ENCODE measurements at places on chromosomes 3 and 15.

- DNase-seq = no peak
Measured at GRCh38 chr3:160580938-160581337, 15.6 kb upstream of the KPNA4 start.

GRCh38 chr15:74855857-74856256, 12.9 kb upstream of the ULK3 start:
- no peak for DNase-seq

GRCh38 chr3:13240928-13241618, 167.8 kb upstream of the IQSEC1 start:
- no peak for DNase-seq

GRCh38 chr3:59456852-59457485, 407.1 kb upstream of the CFAP20DC start:
- DNase-seq = no peak

GRCh38 chr3:41581700-41582099, 380.2 kb downstream of the ULK4 start:
- DNase-seq = no peak

GRCh38 chr15:88603885-88604284, 17.3 kb upstream of the AEN start:
- DNase-seq = peak; percentile 41

- DNase-seq = no peak
Measured at GRCh38 chr3:20458994-20459716, 273.1 kb upstream of the SGO1 start.

- DNase-seq = no peak
Measured at GRCh38 chr3:49183873-49184272, 12.5 kb downstream of the KLHDC8B start.

DNA sequence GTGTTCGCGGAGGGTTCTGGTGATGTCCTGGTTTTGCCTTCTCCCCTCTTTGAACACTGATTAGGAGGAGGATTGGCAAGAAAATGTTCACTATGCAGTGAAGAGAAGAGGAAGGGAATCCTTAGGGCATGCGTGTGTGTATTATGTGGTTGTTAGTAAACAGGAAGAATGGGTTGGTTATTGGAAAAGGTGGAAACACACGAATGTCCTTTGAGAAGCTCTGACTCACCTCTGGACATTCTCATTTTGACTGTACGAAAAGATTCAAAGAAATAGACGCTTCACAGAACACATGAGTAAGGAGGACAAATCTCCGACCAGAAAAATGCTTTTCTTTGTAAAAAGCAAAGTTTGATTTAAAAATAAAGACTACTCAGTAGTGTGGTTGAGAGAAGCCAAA, 188.8 kb upstream of the PRICKLE2 start:
- DNase-seq = no peak

DNA sequence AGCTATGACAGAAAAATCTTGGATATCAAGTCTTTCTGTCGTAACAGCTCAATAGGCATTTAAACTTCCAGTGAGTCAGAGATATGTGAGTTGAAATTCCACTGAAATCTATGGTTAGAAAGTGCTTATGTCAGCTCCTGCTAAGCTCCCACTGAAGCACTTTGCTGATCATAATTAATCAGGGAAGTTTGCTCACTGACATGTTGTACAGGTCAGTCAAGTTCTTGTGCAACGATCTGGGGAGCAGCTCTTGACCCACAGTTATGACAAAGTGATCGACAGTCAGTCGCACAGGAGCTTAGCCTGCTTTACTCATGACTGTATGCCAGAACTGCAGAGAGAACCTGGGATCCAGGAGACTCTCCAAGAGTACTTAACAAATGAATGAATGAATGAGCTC, 453.5 kb downstream of the SOX2 start:
- no peak for DNase-seq

GRCh38 chr15:25508369-25509002, 69.7 kb upstream of the UBE3A start:
- DNase-seq = peak; percentile 92

DNA sequence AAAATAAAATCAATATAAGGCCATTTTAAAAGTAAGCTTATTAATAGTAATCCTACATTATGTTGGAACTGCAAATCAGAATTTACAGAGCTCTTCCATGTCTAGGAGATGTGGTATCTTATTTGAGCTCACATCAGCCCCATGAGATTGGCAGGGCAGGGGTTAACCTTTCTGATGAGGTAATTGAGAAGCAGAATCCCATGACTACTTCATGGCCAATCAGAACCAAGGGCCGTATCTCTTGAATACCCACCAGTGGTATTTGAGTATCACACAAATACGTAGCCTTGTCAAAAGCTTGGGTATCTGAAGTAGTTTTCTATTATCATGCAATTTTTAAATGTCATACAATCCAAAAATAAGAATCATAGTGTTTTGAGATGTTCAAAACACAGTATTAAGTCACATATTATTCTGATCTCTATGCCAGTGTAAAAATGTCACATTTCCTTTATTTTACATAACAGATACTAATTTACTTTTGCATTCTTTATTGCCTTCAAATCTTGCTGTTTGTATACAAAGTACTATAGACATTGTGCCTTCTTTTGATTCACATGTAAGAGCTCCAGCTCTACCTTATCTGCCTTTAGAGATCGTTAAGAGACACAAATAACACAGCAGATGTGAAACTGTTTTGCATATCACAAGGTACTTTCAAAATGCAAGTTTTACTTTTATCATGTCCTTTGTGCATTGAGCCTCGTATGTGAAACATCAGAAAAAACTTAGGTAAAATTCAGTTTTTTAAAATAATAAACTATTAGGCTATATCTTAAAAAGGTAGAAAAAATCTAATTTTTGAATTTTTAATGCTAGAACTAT, 251.7 kb upstream of the GOLGA6L4 start:
- peak; percentile 70 for DNase-seq

DNA sequence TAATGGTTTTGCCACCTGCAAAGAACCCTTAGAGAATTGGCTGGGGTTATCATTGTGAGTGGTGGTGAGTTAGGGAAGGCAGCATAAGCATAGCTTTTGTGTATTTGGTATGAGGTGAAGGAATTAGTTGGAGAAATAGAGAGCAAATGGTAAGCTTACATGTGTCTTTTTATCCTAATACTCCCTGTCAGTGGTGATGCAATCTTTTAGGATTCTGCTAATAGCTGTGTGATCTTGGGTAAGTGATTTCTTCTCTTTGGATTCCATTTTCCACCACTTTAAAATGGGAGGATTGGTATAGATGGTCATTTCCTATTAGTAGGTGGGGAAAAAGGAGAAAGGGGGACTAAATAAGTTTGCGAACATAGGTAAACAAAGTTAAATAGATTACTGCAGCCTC, 30.9 kb downstream of the PIAS1 start:
- DNase-seq = no peak

GRCh38 chr3:77052051-77052501, 12.2 kb downstream of the ROBO2 start:
- peak; percentile 72 for DNase-seq

GRCh38 chr3:22659651-22660475, 543.3 kb upstream of the UBE2E2 start:
- no peak for DNase-seq

GRCh38 chr3:53702776-53703530, 143.3 kb downstream of the CHDH start:
- no peak for DNase-seq

DNA sequence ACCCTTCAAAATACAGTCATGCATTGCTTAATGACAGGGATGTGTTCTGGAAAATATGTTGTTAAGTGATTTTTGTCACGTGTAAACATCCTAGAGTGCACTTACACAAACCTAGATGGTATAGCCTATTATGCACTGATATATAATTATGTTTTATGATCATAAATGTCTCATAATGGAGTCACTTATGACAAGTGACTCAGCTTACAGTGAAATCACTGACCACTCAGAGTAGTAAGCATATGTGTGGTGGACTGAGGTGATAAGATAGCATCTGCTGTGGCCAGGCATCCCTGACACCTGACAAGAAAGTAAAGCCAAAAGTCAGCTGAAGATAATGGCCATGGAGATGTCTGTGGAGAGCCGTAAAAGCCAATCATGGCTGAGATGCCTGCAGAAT, 5.4 kb downstream of the ACAD11 start:
- no peak for DNase-seq

DNA sequence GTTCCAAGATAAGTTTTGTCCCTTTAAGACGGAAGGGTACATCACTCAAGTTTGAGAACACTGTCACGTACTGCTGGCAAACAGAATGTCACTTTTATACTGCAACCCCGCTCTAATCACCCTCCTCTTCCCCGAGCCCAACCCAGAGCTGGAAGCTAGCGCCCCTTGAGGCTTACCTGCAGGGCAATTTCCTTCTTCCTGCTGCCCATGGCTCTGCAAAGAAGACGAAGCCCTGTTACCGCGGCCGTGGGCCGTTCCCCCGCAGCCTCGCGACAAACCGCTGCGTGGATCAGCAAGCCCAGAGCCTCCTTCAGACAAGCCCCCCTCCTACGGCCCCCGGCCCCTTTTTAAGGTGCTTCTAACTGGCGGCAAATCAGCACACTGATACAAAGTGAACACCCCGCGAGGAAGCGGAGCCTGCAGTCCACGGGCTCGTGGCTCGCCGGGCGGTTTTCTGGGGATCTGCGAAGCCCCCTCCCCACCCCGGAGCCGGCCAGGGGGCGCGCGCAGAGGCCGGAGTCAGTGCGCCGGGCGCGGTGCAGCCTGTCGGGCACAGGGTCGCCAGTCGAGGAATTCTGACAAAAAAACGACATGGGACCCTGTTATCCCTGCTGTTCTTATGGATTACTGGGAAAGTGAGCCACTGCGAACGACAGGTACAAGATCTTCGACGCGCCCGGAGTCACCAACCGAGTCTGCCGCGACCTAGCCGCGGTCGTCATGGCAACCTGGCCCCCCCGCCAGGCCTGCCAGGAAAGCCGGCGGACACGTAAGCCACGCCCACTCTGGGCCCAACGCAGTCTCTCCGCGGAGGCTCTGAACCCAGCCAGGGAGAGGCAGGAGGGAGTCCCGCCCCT, at the start of gene NME9:
Gene NME9 (minus strand): TSS at position 725 of the 857 bp plus-strand sequence. CDS start 516 bp downstream, at position 209.
- peak; percentile 93 for DNase-seq

GRCh38 chr15:36458411-36458810, 121.0 kb upstream of the CDIN1 start:
- peak; percentile 80 for DNase-seq

GRCh38 chr3:116640109-116640508, 69.5 kb upstream of the TUSC7 start:
- peak; percentile 97 for DNase-seq

DNA sequence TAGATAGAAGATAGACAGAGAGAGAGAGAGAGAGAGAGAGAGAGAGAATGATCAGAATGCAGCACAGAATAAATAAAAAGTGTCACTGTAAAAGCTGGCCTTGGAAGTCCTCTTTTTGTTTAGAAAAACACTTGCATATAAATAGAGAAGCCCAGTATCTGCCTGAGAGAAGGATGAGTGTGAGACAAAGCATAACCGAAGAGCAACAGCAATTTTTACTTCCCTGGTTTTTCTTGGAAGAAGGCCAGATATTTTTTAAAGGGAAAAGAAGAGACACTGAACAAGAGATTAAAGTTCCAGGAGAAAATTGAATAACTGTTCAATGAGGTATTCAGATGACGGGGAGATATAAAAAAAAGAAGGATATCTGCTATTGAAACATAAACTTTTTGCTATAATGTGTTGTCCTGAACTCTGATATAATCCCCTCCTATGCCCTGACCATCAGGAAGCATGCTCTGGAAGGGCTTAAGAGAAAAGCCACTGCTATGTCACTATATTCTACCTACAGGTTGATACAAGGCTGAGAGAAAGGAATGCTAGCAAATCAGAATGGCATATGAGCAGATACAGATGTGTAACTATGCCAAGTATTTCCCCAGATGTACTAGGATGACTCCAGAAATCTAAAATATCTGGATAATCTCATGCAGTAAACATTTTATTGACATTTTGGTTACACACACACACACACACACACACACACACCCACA, 358.9 kb downstream of the RBMS3 start:
- DNase-seq = no peak

- no peak for DNase-seq
Measured at GRCh38 chr3:184784731-184785500, 27.1 kb upstream of the VPS8 start.

- no peak for DNase-seq
Measured at GRCh38 chr3:186986406-186986805, 56.1 kb downstream of the ST6GAL1 start.

DNA sequence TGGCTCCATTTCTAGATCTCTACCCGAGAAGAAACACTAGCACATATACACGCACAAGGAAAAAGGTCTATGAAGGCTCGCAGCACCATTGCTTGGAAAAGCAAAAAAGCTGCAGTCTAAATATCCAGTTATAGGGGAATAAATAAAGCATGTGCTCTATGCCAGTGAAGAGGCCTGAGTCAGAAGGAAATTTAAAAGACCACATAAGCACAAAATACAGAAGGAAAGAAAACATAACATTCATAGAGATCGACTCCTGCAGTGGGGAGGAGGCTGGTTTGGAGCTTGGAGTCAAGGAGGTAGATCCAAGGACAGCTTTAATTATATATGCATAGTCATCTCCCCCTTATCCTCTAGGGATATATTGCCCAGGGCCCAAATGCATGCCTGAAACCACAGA, 114.4 kb downstream of the PDZRN3 start:
- DNase-seq = no peak

DNA sequence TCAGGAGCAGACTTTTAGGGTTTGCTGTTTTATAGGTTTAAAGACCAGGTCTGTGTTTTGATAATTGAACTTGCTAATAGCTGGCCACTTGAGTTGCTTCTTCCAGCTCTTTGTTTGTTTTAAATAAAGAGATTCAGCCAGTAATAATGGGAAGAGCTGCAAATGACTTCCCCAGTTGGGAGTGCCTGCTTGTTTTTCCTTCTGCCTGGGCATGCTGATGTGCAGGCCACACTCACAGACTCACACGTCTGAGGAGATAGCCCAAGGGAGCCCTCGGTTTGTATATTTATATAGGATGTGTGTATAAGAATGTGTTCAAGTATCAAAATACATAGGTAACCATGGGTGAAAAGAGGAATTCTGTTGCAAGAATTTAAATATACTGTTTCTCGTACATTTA, 78.2 kb upstream of the BOC start:
- DNase-seq = no peak

DNA sequence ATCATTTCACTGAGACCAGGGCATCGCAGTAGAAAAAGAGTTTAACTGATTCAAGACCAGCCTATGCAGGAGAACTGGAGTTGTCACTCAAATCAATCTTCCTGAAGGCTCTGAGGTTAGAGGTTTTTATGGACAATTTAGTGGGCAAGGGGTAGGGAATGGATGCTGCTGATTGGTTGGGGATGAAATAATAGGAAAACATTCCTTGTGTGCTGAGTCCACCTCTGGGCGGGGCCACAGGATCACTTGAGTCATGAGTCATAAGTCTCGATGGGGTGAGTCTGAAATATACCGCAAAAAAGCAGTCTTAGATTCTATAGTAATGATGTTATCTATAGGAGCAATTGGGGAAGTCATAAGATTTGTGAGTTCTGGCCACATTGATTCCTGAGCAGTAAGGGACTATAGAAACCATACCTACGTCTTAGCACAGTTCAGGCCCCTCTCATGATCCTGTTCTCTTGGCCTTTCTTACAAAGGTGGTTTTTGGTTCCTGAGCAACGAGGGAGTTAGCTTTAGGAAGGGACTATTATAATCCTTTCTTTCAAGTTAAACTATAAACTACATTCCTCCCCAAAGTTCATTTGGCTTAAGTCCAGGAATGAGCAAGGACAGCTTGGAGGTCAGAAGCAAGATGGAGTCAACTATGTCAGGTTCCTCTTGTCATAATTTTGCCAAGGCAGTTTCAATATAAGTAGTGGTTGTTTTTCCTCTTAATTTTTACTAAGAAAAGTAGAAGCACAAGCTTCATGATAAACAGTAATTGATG, 2.7 kb upstream of the OPA1 start:
- no peak for DNase-seq
